Stimulated activated CD4-positive, alpha-beta T cell treated with anti-CD3 and anti-CD28 coated beads, Interleukin-15, amount 100 ng/mL, for 24 hours (primary cell): ENCODE measurements at places on chromosomes 6 and 20.

DNA sequence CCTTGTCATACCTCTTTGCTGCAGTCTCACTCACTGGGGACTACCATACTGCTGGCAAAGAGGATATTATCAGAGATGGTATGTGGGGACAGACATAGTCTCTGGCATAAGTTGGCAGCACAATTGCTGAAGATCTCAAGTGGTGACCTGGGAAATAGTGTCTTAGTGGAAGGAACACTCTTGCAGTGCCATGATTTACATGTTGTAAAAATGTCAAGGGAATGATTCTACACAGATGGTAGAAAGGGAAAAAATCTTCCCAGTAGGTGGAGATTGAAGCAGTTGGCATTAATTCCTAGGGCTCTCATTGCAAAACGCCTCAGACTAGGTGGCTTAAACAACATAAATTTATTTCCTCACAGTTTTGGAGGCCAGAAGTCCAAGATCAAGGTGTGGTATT lies 662.2 kb downstream of the DHX35 start:
- no peak for DNase-seq

- no peak for DNase-seq
These were observed 26.1 kb downstream of the RRBP1 start for GRCh38 chr20:17655865-17656479.

DNA sequence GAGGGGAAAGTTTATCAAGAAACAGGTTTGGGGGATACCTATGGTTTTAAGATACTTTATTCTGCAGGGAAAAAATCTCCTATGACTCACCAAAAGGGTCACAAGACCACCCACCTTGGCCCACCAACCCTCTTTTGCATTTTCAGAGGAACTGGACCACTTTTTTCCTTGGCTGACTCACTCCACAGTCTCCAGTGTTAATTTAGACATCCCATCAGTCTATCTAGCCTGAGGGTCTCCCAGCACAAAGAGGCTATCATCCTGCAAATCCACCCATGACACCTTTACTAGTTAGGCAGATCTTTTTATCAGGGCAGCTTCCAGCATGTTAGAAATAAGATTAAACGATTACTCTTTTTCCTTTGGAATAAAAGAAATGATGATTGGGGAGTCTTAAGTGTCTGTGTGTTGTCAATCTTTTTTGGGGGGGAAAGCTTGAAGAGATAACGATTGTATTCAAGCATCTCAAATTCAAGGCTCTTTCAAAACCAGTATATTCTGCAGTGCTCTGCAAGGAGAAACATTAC lies 138.1 kb upstream of the RIN2 start:
- no peak for DNase-seq

DNA sequence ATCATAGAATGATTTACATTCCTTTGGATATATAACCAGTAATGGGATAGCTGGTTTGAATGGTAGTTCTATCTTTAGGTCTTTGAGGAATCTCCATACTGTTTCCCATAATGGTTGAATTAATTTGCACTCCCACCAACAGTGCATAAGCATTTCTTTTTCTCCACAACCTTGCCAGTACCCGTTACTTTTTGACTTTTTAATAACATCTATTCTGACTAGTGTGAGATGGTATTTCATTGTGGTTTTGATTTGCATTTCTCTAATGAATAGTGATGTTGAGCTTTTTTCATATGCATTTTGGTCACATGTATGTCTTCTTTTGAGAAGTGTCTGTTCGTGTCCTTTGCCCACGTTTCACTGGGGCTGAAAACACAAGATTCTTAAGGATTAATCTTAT lies 107.3 kb downstream of the TINAG start:
- no peak for DNase-seq

- DNase-seq, result no peak
These were observed 150.5 kb downstream of the TFAP2C start for GRCh38 chr20:56779452-56780143.

DNA sequence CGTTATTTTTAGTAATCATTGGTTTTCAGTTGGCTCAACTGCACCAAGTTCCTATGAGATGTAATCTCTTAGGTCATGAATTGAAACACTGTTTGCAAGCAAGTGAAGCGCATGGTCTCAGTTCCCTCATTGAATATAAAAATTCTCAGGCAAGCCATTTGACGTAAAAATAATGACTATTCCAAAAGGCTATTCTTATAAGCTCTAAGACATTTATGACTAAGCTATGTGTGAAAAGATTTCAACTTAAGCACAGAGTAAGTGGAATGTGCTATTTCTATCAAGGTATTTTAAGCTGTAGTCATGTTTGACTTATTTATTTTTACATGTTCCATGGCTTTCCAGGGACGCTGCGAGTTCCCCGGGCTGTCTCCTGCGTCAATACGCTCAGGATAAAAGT lies 248.5 kb downstream of the THBS2 start:
- DNase-seq, result no peak

- DNase-seq, result no peak
These were observed 16.5 kb upstream of the LIN28B start for GRCh38 chr6:104940238-104940892.

DNA sequence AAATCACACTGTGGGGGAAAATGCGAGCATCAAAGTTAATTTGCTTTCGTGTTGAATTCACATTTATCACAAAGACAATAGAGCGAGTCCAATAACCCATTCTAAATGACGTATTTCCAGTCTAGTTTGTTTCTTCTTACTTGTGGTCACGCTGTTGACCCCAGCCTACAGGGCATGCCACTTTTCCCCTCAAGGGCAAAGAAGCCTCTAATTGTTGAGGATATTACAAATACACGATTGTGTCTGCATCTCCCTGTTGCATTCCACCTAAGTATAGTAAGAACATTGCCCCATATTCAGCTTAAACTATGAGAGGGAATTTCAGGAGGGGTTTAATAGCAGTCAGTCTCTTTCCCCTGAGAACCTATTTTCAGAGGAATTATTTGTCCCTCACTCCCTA lies 37.4 kb upstream of the DSP start:
- DNase-seq, result no peak

- no peak for DNase-seq
These were observed 275.1 kb downstream of the CDC5L start for GRCh38 chr6:44662461-44663121.

GRCh38 chr6:46357591-46357990 lies 133.7 kb downstream of the RCAN2 start:
- no peak for DNase-seq

DNA sequence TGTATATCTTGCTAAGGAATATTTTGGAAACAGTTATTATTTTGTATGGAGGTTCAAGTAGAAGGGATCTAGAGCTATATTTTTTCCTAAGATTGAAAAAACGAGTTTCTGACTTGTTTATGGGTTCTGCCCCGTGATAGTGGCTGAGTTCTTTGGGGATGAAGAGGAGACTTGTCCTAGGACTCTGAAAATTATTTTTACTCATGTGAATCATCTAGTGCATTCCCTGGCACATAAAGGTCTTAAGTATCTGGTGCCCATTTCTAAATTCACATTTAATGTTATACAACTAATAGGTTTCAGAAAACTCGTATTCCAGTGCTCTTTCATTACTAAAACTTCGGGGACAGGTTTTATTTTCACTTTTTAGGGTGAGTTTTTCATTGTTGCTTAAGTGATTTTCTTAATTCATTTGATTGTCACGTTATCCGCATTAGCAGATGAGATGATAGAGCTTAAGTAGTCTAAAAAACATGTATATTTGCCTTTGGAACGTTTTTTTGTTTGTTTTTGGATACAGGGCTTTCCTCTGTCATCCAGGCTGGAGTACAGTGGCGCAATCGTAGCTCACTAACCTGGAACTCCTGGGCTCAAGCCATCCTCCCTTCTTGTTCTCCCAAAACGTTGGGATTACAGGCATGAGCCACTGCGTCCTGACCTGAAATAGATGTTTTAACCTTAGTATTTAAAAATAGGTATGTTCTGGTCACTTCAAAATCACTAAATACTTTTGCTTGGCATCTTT lies 2.1 kb downstream of the NFYA start:
- no peak for DNase-seq

GRCh38 chr6:3405679-3406078 lies 51.2 kb downstream of the SLC22A23 start:
- DNase-seq, result no peak

DNA sequence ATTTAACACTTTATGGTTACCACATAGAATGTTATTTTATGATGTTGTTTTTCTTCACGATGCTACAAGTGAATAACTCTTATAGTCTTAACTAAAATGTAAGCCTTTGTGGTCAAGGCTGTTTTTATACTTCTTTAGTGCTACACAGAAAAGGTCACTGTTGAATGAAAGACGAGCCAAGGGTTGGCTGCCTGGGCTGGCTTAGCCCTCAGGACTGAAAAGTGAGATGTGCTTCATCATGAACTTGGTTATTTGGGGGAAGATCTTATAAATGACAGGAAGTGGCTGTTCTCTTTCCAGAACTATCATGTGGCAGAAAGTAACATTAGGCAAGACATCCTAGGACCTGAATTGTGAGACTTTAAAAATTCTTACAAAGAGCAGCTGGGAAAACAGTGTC lies 404.0 kb downstream of the BTBD3 start:
- DNase-seq, result no peak

GRCh38 chr20:14555676-14556075 lies 218.3 kb upstream of the FLRT3 start:
- no peak for DNase-seq

DNA sequence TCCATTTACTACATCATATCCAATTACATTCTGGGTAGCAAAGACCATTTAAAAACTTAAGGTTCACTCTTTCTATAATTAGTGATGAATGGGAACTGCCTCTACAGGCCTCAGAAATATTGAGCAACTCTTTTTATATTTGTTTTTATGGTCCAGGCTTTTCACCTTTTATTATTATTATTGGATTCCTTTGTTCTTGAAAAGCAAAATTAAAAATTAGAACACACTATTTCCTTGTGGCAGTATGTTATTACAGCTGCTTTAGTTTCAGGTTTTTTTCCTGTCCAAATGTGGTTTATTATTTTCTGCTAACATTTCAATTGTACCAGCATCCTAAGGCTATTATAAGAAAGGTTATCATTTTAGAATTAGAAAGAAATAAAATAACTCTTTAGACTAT lies 150.1 kb downstream of the FARS2 start:
- no peak for DNase-seq

DNA sequence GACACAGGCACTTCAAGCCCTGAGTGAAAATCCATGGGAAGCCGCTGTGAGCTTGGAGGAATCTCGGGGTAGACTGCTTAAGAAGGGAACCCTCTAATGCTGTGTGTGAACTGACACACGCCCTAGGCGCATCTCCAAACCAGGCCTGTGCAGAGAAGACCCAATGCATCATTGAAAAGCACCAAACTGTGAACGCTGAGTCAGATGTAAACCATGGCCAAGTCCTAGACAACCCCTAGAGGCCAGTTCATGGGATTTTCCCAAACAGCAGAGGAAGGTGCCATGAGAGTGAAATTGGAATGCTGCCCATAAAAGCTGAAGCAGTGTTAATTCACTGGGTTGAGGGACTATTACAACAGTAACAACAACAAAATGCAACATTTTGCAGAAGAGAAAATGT lies 296.5 kb downstream of the SMOC2 start:
- DNase-seq, result no peak

DNA sequence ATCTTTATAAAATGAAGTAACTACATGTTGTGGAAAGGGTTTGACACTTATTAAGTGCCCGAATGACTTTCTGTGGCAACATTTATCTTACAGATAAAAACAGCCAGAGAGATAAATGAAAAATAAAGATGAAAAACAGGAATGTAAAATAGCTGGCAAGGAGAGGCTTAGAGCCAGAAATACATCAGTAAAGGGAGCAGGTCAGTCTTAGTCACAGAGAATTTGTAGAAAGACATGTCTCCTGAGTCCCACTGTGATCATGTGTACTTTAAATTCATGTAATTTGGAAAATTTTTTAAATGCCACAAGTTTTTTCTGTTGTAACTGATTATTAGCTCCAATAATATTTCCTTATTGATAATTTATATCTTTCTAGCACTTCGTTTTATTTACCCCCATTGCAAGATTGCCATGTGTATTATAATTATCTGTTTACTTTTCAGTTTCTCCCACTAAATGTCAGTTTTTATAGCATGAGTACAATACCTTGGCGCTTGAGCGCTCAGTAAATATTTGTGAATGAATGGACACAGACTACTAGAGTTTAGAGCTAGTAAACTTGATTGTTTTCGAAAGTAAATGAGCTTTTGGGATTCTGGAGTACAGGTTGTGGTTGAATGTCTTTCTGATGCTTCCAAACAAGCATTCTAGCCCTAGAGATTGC lies 15.2 kb downstream of the TAB2 start:
- no peak for DNase-seq

- peak; percentile 33 for DNase-seq
These were observed 626 bp upstream of the CDK5RAP1 start for GRCh38 chr20:33401921-33402369.

GRCh38 chr20:51837876-51838420 lies 35.6 kb upstream of the SALL4 start:
- DNase-seq, result no peak

GRCh38 chr6:13990796-13991195 lies 66.0 kb downstream of the RNF182 start:
- no peak for DNase-seq

DNA sequence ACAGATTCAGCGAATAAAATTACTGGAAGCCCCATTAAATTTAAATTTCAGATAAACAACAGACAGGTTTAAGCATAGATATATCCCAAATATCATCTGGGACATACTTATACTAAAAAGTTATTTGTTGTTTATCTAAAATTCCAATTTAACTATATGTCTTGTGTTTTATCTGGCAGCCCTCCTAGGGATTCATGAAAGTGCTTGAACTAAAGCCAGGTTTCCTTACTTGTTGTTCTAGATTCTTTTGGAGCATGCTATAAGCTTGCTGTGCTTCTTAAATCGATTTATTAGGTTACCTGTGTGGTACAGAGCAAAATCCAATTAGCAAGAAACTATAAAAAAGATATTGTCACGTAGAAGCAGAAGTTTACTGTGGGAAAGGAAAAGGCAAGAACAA lies 202.5 kb upstream of the GMDS start:
- no peak for DNase-seq

GRCh38 chr6:87116922-87117321 lies 22.0 kb upstream of the CGA start:
- no peak for DNase-seq

DNA sequence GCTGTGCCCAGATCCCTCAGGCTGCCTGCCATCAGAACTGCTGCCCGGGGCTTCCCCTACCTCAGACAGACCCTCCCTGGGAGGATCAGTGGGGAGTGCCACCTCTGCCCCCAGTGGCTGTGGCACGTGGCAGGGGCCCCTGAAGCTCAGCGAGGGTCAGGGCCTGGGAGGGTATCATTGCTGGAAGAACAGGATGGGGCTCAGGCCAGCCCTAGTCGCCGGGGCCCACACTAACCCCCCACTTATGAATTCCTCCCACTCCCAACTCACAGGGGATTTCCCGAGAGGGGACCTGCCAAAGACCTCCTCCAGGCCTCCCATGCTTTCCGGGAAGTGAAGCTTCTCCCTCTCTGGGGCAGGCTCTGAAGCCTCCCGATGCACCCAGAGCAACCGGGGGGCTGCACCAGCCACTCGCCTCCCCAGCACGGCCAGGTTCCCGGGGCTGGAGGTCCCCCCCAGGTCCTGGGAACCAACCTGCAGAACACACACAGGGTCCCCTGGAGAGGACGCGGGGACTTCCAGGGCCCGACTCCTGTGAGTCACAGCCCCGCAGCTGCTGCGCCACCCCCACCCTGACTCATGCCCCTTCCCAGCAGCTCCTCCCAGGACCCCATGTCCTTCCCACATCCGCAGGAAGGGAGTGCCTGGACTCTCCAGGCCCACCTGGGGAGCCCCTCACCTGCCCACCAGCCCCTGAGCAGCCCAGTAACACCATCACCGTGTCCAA lies 2.5 kb downstream of the TNFRSF6B start:
- DNase-seq, result peak; percentile 75
